Tibial nerve (tissue), 4 donors: ENCODE measurements at places on chromosomes 4 and X.

DNA sequence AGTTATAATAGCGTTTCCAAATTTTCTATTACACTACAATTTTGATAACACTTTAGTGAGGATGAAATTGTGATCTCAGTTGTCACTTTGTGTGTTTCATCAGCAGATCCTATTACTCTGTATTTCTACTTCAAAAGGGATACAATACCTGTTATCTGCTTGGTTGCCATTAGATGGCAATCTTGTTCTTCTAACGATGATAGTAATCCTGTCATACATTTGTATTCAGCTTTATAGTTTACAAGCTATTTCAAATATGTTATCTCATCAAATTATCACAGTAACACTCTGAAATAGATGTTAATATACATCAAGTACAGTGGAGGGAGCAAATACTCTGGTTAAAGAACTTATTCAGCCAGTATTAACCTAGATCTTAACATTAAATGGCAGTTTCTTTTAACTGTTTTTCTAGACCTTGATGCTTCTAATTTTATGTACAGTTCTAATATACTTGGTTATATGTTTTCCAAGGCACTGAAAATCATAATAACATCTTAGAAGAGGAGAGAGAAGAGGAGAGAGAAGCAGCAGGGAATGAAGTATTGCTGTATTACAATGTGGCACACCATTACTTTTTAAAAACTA lies 292.0 kb downstream of the CCSER1 start:
- H3K4me1 ChIP-seq = no peaks in the 10 kb centered on the region
- H3K27me3 ChIP-seq = no peaks in the 10 kb centered on the region
- no peak overlapping the region for H3K4me3 ChIP-seq
- DNase-seq = no peak
- H3K27ac ChIP-seq = no peak overlapping the region
- H3K36me3 ChIP-seq = no peaks in the 10 kb centered on the region

DNA sequence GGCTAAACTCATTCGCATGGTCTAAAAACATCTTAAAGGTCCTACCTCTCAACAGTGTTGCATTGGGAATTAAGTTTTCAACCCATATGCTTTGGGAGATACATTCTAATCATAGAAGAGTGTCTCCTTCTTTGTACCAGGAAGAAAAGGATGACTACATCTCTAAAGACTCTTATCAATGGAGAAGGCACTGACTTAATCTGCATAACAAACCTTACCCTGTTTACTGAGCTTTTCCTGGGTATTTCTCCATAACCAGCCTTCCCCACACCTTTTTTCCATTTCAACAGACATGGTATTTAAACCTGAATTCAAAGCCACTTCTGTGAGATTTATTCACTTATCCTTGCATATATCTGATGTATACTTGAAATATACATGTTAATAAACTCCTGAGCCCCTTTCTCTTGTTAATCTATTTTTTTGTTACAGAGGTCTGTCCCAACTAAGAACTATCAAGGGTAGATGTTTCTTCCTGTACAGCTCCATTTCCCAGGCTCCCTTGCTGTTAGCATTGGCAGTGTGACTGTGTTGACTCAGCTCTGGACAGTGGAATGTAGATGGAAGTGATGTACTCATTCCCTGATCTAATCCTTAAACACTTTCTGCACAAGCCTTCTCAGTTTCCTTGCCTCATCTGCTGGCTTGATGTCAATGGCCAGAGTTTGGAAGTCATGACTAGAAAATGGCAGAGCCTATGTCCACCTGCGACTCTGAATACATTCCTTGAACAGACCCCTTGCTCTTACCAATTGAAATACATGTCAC lies 148.9 kb upstream of the CPEB2 start:
- no peaks in the 10 kb centered on the region for H3K36me3 ChIP-seq
- H3K4me3 ChIP-seq = no peak overlapping the region
- H3K27me3 ChIP-seq = no peaks in the 10 kb centered on the region

- no peaks in the 10 kb centered on the region for H3K36me3 ChIP-seq
- H3K27ac ChIP-seq = no peak overlapping the region
- no peak for DNase-seq
- no peak overlapping the region for H3K4me3 ChIP-seq
- H3K4me1 ChIP-seq = no peaks in the 10 kb centered on the region
Measured at GRCh38 chr4:15425520-15425919, 2.3 kb upstream of the C1QTNF7 start.

- no peaks in the 10 kb centered on the region for H3K4me1 ChIP-seq
- no peak overlapping the region for H3K4me3 ChIP-seq
- H3K36me3 ChIP-seq = no peaks in the 10 kb centered on the region
- H3K27ac ChIP-seq = no peak overlapping the region
- DNase-seq = no peak
- H3K27me3 ChIP-seq = no peaks in the 10 kb centered on the region
Measured at GRCh38 chr4:41652971-41653370, 95.6 kb downstream of the PHOX2B start.

- H3K4me3 ChIP-seq = no peak overlapping the region
- H3K4me1 ChIP-seq = peaks cover 7% of the 10 kb centered on the region
- no peaks in the 10 kb centered on the region for H3K27me3 ChIP-seq
- DNase-seq = no peak
Measured at GRCh38 chr4:15194520-15194919, 192.2 kb downstream of the CPEB2 start.

DNA sequence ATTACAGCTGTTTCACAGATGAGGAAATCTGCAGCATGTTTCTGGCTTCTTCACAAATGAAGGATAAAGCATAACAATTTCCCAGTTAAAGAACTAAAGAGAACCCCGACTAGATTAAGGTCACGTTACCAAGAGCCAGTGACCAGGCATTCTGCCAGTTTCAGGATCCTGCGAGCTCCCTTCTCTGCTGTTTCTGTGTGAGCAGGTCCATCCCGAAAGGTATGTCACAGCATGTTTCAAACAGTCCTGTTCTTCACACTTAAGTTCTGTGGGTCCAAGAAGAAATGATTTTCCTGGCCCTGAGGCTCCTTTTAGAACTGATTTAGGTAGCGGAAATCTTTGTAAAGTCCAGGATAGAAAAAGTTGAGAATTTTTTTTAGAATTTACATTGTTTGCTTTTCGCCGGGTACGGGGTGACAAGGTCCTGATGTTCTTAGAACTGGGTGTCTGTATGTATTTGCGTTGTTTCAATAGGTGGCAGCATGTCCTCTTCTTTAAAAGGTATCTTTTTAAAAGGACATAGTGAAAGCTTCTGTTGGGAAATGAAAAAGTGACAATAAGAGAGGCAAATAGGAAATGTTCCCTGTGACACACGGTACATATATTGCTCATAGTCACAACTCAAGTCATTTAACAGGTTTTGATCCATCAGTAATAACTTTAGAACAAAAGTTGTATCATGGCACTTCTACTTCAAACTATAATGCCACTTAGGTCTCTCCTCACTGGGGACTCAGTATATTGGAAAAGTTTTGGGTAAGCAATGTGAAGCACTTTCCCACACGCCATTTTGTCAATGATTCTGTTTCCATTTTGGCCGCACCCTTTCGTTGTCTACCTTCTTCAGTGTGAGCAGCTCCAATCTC lies 18.4 kb downstream of the IL21 start:
- no peak overlapping the region for H3K4me3 ChIP-seq
- no peaks in the 10 kb centered on the region for H3K36me3 ChIP-seq
- no peak overlapping the region for H3K27ac ChIP-seq
- DNase-seq = no peak
- H3K27me3 ChIP-seq = no peaks in the 10 kb centered on the region
- H3K4me1 ChIP-seq = no peaks in the 10 kb centered on the region

DNA sequence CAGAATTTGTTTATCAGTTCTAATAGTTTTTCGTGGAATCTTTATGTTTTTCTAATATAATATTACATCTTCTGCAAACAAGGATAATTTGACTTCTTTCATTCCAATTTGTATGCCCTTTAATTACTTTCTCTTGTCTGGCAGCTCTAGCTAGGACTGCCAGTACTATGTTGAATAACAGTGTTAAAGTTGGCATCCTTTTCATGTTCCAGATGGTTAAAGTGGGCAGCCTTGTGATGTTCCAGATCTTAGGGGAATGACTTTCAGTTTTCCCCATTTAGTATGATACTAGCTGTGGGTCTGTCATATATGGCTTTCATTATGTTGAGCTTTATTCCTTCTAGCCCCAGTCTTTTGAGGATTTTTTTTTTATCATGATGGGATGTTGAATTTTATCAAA lies 220.6 kb upstream of the WDFY3 start:
- no peak overlapping the region for H3K4me3 ChIP-seq
- no peak overlapping the region for H3K27ac ChIP-seq
- H3K36me3 ChIP-seq = no peaks in the 10 kb centered on the region
- no peak for DNase-seq
- H3K4me1 ChIP-seq = no peaks in the 10 kb centered on the region

- H3K4me3 ChIP-seq = no peak overlapping the region
- H3K27me3 ChIP-seq = no peaks in the 10 kb centered on the region
- no peak for DNase-seq
- no peaks in the 10 kb centered on the region for H3K4me1 ChIP-seq
- no peaks in the 10 kb centered on the region for H3K36me3 ChIP-seq
- no peak overlapping the region for H3K27ac ChIP-seq
Measured at GRCh38 chr4:94803181-94803580, 45.4 kb downstream of the BMPR1B start.

GRCh38 chr4:14083150-14083549 lies 455.6 kb upstream of the BOD1L1 start:
- H3K27me3 ChIP-seq = no peaks in the 10 kb centered on the region
- H3K27ac ChIP-seq = no peak overlapping the region
- DNase-seq = no peak
- no peaks in the 10 kb centered on the region for H3K36me3 ChIP-seq

GRCh38 chrX:78522601-78523000 lies 136.5 kb downstream of the RTL3 start:
- H3K36me3 ChIP-seq = no peaks in the 10 kb centered on the region
- H3K4me1 ChIP-seq = no peaks in the 10 kb centered on the region
- H3K27me3 ChIP-seq = no peaks in the 10 kb centered on the region
- no peak overlapping the region for H3K27ac ChIP-seq
- no peak overlapping the region for H3K4me3 ChIP-seq

- no peaks in the 10 kb centered on the region for H3K4me1 ChIP-seq
- H3K27ac ChIP-seq = no peak overlapping the region
- DNase-seq = no peak
- H3K27me3 ChIP-seq = no peaks in the 10 kb centered on the region
- H3K4me3 ChIP-seq = no peak overlapping the region
- no peaks in the 10 kb centered on the region for H3K36me3 ChIP-seq
Measured at GRCh38 chr4:37236165-37236564, 8.4 kb upstream of the NWD2 start.

GRCh38 chr4:185179488-185179887 lies 24.3 kb downstream of the CFAP97 start:
- H3K4me3 ChIP-seq = no peak overlapping the region
- no peaks in the 10 kb centered on the region for H3K36me3 ChIP-seq
- peaks cover 22% of the 10 kb centered on the region for H3K4me1 ChIP-seq
- H3K27ac ChIP-seq = no peak overlapping the region

- H3K4me1 ChIP-seq = no peaks in the 10 kb centered on the region
- H3K27me3 ChIP-seq = no peaks in the 10 kb centered on the region
- no peak overlapping the region for H3K4me3 ChIP-seq
- DNase-seq = no peak
Measured at GRCh38 chr4:163515198-163515597, 20.7 kb downstream of the TMA16 start.

DNA sequence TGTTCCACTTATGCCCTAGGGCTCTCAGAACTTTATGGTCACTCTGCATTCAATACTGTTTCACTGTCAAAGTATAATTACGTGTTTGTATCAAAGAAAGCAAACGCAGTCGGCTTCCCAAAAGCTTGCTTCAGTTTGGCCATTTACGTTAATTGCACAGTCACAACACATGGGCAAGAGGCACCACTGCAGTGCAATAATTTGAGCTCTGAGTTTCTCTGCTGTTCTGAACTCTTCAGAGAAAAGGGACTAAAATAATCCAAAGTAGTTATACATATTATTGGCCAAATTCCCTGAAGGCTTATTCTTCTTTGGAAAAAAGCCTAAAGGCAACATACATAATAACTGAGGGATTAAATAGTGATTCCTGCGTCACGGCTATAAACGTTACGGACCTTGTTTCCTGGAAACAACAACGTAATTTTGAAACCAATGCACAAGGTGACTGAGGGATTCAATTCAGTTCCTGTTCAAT lies 51.3 kb downstream of the RNF150 start:
- DNase-seq = no peak
- no peaks in the 10 kb centered on the region for H3K27me3 ChIP-seq
- H3K4me3 ChIP-seq = no peak overlapping the region

DNA sequence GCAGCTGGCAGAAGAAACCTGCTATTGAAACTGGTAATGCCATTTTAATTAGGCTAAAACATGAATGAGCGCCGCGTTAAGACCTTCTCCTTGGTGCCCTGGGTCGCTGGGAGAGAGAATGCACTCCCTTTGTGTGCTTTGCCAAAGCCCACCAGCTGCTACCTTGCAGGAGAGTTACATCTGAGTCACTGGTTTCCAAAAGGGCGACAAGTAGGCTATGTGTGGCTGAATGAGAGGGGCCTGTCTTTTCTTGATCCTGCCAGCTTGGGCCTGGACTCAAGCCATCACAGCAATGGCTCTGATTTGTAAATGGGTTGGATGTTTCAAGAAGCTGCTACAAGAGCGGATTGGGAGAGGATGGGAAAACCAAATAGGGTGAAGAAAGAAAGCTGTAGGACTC lies 81.5 kb downstream of the NHS start:
- no peaks in the 10 kb centered on the region for H3K4me1 ChIP-seq
- no peak overlapping the region for H3K27ac ChIP-seq
- no peak overlapping the region for H3K4me3 ChIP-seq
- no peak for DNase-seq
- no peaks in the 10 kb centered on the region for H3K36me3 ChIP-seq

GRCh38 chrX:38639730-38640129 lies 78.4 kb downstream of the TSPAN7 start:
- DNase-seq = no peak
- peaks cover 4% of the 10 kb centered on the region for H3K27me3 ChIP-seq
- H3K27ac ChIP-seq = no peak overlapping the region
- no peaks in the 10 kb centered on the region for H3K36me3 ChIP-seq

GRCh38 chrX:97766501-97767095 lies 882.9 kb downstream of the RPA4 start:
- no peaks in the 10 kb centered on the region for H3K36me3 ChIP-seq
- no peak overlapping the region for H3K4me3 ChIP-seq
- no peaks in the 10 kb centered on the region for H3K27me3 ChIP-seq
- no peak overlapping the region for H3K27ac ChIP-seq
- no peak for DNase-seq
- no peaks in the 10 kb centered on the region for H3K4me1 ChIP-seq

DNA sequence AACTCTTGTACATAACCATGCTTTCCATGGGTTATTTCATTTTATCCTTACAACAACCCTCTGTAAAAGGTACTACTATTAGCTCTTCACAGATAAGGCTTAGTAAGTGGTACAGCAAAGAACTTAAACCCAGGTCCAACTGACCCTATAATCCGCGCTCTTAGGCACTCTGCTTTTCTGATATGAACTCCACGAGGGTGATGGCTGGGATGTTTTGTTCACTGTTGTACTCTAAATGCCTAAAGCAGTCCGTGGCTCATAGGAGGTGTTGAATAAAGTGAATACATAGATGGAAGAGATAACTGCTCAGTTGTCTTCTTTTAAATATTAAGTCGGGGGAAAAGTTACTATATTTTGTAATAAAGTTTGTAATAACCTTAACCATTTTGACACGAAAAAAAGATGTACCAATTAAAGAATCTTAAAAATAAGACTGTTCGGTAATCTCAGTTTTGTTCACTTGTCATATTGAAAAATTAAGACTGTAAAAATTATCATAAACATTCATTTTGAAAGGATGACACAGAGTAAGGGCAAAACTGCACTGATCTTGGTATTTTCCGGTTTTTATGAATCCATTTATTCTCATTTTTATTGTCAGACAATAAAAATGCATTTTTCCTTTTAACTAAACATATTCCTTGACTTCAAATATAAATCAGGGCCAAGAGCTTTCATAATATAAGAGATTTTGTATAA lies 166.5 kb downstream of the FBXW7 start:
- no peak overlapping the region for H3K4me3 ChIP-seq
- H3K27me3 ChIP-seq = no peaks in the 10 kb centered on the region
- peaks cover 11% of the 10 kb centered on the region for H3K4me1 ChIP-seq
- DNase-seq = no peak
